Stimulated activated CD8-positive, alpha-beta memory T cell treated with anti-CD3 and anti-CD28 coated beads, Interleukin-7, amount 100 ng/mL, for 24 hours (primary cell): ENCODE measurements at places on chromosomes 6 and 20.

DNA sequence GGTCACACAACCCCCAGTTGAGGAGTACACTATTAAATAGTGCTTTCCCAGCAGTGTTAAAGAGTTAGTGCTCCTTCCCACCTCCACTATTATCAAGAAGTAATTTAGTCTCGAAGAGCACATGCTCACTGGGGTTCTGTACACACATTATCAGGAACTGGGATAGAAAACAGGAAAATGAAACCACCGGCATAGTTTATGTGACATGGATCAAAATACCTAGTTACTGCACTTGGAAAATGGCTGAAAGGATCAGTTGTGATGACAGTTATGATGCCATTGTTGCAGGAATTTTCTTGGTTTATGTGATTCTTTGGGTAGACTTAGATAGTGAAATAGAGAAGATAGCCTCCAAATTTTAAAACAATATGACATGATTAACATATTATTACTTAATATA, 152.9 kb downstream of the AKAP7 start:
- no peak for DNase-seq

GRCh38 chr6:170048615-170049256, 242.1 kb downstream of the DLL1 start:
- no peak for DNase-seq

DNA sequence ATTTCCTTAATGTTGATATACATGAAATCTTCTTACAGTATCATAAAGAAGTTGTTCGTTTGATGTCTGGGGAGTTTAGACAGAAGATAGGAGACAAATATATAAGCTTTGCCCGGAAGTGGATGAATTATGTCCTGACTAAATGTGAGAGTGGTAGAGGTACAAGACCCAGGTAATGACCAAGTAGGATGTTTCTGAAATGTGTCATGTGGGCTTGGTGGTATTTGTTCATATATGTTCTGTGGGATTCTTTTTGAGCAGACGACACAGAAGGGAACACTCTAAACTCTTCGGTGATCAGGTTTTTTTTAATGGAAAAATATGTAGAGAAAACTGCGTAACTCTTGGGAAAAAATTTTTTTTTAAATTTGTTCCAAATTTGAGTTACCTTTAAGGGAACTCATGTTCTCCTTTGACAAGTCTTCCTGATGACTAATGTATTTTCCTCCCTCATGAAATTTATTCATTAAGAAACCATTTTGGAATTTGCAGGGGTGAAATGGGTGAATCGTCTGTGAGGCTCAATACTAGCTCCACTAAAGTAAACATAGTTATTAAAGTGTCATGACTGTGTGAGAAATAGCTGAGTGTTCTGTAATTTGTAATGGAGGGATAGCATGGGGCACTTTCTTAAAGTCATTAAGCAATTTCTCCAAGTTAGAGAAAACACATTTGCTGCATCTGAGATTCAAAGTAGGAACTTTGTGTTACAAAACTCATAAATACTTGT, 100.6 kb downstream of the MAP3K4 start:
- DNase-seq: no peak

DNA sequence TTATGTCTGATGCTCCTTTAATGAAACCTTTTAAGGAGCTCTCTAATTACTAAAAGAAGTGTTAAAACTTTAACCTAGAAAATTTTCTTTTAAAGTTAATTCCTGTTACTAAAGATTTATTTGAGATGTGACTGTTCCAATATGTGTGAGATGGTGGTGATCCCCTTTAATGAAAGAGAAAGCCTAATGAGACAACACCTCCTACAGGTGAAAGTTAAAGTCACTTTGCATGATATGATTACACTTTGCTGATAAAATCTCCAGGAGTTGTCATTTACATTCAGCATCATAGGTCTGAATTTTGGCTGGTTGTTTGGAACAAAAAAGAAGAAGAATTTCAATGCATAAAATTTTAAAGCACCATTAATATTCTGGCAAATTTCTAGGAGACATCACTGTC, 307.4 kb downstream of the TRDN start:
- no peak for DNase-seq

GRCh38 chr6:105952772-105953690, 133.1 kb upstream of the PRDM1 start:
- DNase-seq: no peak

DNA sequence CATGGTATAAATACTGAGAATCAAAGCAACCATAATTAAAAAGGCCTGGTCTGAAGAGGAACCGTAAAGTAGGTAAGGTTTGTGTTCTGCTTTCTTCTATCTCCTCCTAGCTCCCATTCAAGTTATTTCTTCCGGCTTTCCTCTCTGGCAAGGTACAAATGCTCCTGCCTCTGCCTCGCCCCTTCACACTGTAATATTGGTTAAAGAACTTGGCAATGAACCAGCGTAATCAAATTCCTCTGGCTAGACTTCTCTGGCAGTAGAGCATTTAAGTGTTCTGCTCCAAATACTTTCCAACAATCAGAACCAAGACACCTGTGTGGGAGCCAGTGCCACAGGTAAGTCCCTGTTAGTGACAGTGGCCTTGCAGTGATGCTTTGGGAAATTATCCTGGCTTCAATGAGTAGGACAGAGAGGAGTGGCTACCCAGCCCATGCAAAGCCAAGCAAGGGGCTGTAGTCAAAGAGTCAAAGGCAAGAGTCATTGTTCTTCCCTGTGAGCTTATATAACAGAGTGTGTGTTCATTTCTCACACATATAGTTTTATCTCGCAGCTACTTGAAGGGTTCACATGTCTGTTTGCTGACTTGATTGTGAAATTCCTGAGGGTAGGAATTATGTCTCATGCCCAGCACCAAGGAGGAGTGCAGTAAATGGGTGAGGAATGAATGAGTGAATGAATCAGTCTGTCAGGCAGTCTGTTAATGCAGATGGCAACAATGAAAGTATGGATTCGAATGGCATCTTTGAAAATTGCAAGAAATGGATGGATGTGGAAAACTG, 329.3 kb downstream of the NRN1 start:
- no peak for DNase-seq

GRCh38 chr6:148884461-148884860, 137.6 kb downstream of the UST start:
- DNase-seq: no peak

- DNase-seq: no peak
Observed at GRCh38 chr20:36818861-36819260, 45.3 kb upstream of the DSN1 start.

DNA sequence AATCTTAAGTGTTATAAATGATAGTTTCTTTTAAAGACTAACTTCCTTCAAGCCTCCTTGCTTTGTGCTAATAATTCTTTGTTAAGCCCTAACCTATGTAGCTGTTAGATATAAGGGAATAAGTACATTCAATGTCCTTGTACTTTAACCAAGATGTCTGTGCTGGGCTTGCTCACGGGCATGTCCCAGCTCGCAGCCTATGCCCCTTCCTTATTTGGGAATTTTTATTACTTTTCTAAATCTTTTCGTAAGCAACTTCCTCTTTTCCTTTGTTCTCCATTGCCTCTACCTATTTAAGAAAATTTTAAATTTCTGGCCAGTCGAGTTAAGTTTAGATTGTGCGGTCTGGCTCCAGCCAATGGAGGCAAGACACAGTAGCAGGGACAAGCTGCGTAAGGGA, 26.0 kb upstream of the CDK19 start:
- DNase-seq: no peak

- no peak for DNase-seq
Observed at GRCh38 chr6:8006208-8006607, 58.0 kb downstream of the BLOC1S5 start.
